ENCODE measurements at places on chromosomes 1 and 21. TPM values are rescaled to one million over a fixed set of nuclear protein-coding genes. Genes with fewer than 3 reads are reported as not detected.

The AKNAD1 gene
- total RNA-seq = 0.27 TPM

The C4BPA gene
- not detected for total RNA-seq

The SAMD13 gene
- 1.4 TPM for total RNA-seq

The SH2D5 gene
- total RNA-seq = 1.6 TPM

The KIFAP3 gene
- 47.3 TPM for total RNA-seq

The RAB25 gene
- total RNA-seq = not detected

The BACE2 gene
- total RNA-seq = 127 TPM

The PIGV gene
- 11.5 TPM for total RNA-seq

The TCHH gene
- total RNA-seq = 0.09 TPM

The PLA2G2D gene
- not detected for total RNA-seq

The GBP2 gene
- total RNA-seq = 19.8 TPM

The LRRN2 gene
- not detected for total RNA-seq

The GPR37L1 gene
- total RNA-seq = not detected

The GPX7 gene
- 31.0 TPM for total RNA-seq

The A3GALT2 gene
- not detected for total RNA-seq

The HEYL gene
- total RNA-seq = not detected

The ERRFI1 gene
- 46.4 TPM for total RNA-seq

The ADCY10 gene
- total RNA-seq = 0.09 TPM

The SPATA6 gene
- 10.5 TPM for total RNA-seq

The C1orf167 gene
- 0.36 TPM for total RNA-seq

Measured in fibroblast of the aortic adventitia (primary cell).